ENCODE measurements at places on chromosomes 16 and 17.

DNA sequence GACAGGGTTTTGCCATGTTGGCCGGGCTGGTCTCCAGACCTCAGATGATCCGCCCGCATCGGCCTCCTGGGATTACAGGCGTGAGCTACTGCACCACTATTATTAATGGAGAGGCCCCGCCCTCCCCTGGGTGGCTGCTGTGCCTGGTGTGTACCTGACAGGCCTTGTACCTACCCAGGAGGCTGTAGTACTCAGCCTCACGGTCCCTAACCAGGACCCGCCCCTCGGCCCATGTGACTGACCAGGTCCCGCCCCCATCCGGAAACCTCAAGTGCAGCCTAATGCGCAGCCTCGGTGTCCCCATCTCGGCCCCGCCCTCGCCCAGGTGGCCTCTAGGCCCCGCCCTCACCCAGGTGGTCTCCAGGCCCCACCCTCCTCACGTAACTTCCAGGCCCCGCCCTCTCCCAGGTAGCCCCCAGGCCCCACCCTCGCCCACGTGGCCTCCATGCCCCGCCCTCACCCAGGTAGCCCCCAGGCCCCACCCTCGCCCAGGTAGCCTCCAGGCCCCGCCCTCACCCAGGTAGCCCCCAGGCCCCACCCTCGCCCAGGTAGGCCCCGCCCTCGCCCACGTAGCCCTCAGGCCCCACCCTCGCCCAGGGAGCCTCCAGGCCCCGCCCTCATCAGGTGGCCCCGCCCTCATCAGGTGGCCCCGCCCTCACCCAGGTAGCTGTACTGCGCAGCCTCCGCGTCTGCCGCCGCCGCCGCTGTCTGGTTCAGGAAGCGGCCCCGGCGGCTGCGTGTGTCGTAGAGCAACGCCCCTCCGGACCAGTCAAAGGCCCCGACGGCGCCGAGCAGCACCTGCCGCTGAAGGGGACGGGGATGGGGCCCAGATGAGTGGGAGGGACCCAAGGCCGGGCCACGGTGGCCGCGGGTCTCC, 31.0 kb downstream of the HASPIN start:
- DNase-seq, result no peak

GRCh38 chr17:68861602-68862001, 93.6 kb downstream of the ABCA8 start:
- DNase-seq, result no peak

- DNase-seq, result no peak
These were observed 22.1 kb downstream of the NSMCE1 start for GRCh38 chr16:27246439-27246838.

DNA sequence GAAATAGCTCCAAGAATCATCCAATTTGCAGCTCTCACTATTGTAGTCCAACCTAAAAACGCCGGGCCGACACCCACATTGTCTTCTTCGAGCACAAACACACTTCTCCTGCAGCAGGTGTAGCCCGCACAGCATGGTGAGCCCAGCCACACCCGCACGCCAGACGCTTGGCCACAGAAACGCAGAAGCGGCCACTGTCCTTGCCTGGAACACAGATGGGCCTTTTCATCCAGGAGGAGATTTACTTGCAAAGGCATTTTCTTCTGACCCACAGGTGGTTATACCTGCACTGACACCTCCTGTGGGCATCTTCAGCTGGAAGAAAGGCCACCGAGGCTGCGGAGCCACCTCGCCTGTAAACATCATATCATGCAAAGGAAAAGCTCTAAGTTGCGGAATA, 98.4 kb downstream of the ADCY9 start:
- DNase-seq, result no peak

DNA sequence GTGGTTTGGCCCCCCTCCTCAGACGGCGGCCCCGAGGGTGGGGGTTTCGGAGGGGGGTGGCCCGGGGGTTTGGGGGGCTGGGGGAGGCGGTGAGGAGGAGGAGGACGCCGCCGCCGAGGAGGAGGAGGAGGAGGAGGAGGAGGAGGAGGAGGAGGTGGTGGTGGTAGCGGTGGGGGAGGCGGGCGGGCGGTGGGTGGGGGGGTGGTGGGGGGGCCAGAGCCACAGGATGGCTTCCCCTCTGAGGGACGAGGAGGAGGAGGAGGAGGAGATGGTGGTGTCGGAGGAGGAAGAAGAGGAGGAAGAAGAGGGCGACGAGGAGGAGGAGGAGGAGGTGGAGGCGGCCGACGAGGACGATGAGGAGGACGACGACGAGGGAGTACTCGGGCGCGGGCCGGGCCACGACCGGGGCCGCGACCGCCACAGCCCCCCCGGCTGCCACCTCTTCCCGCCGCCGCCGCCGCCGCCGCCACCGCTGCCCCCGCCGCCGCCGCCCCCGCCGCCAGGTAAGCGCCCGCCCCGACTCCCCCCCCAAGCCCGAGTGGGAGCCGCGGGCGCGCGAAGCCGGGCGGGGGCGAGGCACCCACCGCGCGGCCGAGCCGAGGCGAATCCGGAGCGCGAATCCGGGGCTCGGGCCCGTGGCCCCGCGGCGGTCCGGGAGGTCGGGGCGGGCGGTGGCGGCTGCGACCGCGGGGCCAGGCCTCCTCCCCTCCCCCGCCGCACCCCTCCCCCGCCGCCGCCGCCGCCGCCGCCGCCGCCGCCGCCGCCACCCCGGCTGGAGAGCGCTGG, 3.8 kb upstream of the CHD3 start:
- DNase-seq, result no peak

DNA sequence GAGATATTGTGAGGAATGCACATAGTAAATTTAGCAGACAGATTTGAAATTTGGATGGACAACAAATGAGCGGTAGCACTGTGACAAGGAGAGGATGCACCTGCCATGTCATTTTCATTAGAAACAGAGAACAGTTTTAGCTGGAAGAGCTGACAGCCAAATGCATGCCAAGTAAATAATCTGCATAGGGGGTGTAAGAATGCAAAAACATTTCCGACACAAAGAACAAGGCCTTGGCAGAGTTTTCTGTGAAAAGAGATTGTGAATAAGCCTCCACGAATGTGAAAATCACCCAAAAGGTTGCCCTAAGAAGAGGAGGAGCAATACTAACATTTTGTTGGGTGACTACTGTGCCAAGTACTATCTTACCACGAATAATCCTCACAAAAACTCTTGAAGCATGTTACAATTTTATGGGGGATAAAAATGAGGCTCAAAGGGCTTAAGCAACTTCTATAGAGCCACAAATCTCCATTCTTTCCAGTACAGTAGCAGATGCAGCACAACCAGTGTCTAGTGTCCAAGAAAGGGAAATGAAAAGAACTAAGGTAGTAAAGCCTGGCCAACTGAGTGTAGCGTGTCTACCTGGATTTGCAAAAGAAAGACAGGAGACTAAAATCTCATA, 28.3 kb downstream of the TMEM100 start:
- no peak for DNase-seq

Measured in cortex of kidney (tissue), 1 donor.